Placental epithelial cell (primary cell): ENCODE measurements at places on chromosomes 6 and 20. TPM values are rescaled to one million over a fixed set of nuclear protein-coding genes. Genes with fewer than 3 reads are reported as not detected.

The ATP5F1E gene
- total RNA-seq = 17.6 and 26.7 TPM in 2 replicates

The ZC2HC1B gene
- total RNA-seq = 0.33 TPM in 1 of 2 replicates, not detected in the other

The SIRPB1 gene
- total RNA-seq = 0.39 TPM in 1 of 2 replicates, not detected in the other

The B3GAT2 gene
- not detected in 2 replicates for total RNA-seq

The FNDC11 gene
- total RNA-seq = 0.11 and 0.79 TPM in 2 replicates

The UNC93A gene
- total RNA-seq = not detected in 2 replicates
